AG08396 (cell line): ENCODE measurements at places on chromosomes 3 and 15.
A peak's percentile ranks its signal among the peaks of the same experiment; 100 is the strongest.

GRCh38 chr15:58758141-58758540, 8.6 kb upstream of the ADAM10 start:
- peak; percentile 35 for DNase-seq

GRCh38 chr3:17605032-17605431, 137.4 kb downstream of the TBC1D5 start:
- DNase-seq, result peak; percentile 36

- no peak for DNase-seq
Measured at GRCh38 chr3:45948881-45949280, 5.6 kb downstream of the CXCR6 start.

DNA sequence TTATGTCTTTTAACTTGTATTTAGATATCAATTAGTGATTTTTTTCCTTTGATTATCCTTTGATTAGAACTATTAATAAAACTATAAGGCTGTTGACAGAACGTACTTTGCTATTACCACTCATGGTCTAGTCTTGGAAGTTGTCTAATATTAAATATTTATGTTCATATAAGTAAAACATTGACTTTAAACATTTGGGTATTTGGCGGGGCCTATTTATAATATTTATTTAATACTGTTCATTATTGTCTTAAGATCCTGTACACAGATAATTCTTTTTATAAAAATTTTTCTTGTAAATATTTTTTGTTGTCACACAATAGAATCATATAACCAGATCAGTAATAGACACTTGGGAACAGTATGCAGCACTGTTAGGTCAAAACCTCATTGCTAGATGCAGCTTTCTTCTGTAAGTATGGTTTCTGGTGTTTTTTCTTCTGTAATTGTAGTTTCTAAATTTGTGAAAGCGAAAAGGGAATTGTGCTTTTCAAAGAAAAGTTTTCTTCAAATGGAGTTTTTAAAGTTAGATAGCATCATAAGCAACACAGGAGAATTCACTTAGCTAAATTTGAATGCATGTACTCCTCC, 93.4 kb downstream of the FNDC3B start:
- no peak for DNase-seq

DNA sequence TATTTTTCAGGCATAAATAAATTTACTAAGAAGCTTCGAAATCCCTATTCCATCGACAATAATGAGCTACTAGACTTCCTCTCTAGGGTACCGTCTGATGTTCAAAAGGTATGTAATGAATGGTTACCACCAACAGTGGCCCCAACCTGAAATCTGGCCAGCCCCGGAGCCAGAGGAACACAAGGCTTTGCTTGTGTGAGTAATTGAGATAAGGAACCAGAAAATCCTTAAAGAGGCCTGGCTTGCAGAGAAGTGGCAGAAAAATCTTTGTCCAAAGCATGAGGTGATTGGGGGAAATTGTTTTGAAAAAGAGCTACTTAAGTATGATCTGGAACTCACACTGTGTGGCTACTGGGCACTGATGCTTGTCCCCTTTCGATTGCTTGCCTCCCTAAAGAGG, 245.3 kb downstream of the MCTP2 start:
- DNase-seq, result no peak
